ENCODE measurements at places on chromosomes 4 and X. TPM values are rescaled to one million over a fixed set of nuclear protein-coding genes. Genes with fewer than 3 reads are reported as not detected.

Gene SULT1B1
- polyA plus RNA-seq = 0.39 TPM

Gene HSFX4
- not detected for polyA plus RNA-seq

Gene ENPP6
- polyA plus RNA-seq = 7.2 TPM

Gene GPR143
- polyA plus RNA-seq = 8.7 TPM

Gene GPC3
- polyA plus RNA-seq = 52.5 TPM

Gene CT55
- not detected for polyA plus RNA-seq

Gene RAI2
- 18.3 TPM for polyA plus RNA-seq

Gene LEF1
- polyA plus RNA-seq = 5.1 TPM

GRCh38 chr4:153176938-153177337, 27.3 kb upstream of the TRIM2 start:
- DNase-seq = no peak

DNA sequence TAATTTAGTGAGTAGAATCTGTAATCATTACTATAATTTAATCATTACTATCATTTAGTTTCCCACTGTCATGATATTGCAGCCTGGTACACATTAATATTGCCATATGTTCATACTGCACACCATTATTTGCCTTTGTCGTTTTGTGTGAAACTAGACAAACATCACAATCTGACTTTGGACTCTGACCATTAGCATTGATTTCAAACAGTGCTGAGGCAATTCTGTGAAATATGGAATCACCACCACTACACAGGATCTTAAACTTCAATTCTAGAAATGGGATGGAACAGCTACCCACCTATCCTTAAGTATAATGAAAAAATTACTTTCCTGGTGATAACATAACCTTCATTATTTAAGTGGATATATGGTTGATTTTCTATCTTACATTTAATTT, 98.3 kb downstream of the SORBS2 start:
- DNase-seq = no peak

GRCh38 chr4:55159851-55160250, 34.5 kb upstream of the KDR start:
- DNase-seq = no peak

DNA sequence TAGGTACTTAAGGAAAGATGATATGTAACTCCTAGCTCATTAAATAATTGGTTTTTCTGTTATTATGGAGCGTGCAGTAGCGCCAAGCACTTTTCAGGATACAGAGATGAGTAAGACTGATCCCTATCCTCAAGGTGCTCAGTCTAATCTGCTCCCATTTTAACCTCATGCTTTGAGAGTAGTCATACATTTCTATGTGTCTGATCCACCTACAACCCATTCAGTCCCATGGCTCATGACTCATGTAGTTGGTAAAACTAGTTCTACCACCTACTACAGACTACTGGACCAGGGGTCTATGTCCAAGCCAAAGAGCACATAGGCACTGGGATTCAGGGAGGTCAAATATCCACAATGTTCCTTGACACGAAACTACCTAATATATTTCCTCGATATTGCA, 60.8 kb downstream of the TMEM154 start:
- DNase-seq = no peak

DNA sequence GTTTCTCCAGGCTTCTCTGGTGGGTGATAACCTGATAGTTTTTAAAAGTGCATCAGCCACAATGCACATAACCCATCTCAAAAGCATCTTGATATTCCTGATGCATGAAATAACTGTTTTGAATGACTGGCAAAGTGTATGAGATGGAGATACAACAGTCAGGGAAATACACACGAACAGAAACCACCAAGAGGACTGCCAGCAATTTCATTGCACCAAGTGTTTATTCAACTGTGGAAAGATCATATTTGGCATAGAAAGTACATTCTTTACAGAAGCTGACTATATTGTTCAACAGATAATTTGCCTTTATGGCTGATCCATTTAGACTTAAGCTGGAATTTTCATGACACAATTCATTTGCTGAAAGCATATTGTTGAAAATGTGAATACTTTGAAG, 139.5 kb downstream of the SLIT2 start:
- no peak for DNase-seq

GRCh38 chr4:173575482-173576152, 45.6 kb upstream of the HAND2 start:
- no peak for DNase-seq

DNA sequence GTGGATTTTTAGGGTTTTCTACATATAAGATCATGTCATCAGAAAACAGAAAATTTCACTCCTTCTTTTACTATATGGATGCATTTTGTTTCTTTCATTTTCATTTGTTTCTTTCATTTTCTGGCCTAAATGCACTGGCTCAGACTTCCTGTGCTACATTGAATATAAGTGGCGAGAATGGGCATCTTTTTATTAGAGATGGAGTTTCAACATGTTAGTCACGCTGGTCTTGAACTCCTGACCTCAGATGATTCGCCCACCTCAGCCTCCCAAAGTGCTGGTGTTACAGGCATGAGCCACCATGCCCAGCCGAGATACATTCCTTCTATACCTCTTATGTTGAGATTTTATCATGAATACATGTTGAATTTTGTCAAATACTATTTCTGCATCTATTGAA, 61.8 kb downstream of the BRWD3 start:
- DNase-seq = no peak

DNA sequence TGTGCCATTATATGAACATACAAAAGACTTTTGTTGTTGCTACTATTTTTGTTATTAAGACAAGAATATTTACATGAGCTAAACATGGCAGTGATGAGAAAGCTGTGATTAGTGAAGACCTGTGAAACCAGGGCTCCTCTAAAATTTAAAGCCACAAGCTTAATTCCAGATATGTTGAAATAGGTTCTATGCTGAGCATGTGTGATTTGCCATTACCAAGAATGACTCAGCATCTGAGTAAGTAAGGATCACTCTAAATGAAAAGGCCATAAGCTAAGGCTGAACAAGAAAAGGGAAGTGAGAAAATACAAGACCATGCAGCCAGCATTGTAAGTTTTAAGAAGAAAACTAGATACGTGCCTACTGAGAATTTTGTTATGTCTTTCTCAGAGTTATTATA, 75.9 kb upstream of the CAMK2D start:
- no peak for DNase-seq

DNA sequence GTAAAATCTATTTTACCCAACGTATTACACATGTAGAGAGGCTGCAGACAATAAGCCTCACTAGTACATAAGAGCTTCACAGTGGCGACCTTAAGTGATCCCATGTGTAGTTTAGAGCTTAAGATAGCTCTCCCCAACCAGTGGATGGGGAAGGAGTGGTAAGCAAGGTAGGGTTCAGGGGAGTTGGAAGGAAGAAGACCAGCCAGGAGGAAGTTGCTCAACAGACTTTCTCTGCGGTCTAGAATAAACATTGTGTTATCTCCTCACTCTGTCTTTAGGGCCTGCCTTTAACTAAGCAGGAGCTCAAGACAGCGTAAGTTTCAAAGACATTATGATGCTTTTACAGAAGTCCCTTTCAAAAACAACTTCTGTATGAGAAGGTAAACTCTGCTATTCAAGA, 16.8 kb downstream of the MEPE start:
- DNase-seq = no peak

DNA sequence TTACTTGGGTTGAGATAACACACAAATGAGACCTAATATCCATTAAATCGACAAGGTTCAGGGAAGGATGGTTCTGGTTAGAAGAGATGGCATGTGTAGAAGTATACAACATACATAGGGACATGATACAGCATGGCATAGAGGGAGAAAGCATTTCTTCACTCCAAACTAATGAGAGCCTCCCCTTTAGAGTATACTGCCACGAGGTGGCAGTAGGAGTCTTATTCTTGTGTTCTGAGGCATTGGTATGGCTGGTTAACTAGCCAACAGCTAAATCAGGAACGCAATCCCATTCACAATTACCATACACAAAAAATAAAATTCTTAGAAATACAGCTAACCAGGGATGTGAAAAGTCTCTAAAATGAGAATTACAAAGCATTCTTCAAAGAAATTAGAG, 29.1 kb upstream of the TRO start:
- DNase-seq = no peak

DNA sequence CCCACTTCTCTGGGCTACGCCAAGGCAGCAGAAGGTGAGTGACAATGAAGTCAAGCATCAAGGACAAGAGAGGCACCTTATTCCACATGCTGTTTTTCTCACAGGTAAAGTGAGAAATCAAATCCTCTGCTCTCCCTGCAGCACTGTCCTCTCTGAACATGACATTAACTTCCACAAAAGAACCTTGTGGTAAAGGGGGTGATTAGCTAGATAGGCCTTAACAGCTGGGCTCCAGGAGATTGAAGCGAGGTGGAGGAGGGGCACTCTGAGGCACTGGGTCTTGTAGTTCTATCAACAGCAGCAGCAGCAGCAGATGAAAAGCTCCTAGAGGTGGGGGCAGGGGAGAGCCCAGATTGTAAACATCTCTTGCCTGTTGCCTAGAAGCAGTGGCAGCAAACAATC, 96.8 kb upstream of the CXXC4 start:
- peak; percentile 60 for DNase-seq

DNA sequence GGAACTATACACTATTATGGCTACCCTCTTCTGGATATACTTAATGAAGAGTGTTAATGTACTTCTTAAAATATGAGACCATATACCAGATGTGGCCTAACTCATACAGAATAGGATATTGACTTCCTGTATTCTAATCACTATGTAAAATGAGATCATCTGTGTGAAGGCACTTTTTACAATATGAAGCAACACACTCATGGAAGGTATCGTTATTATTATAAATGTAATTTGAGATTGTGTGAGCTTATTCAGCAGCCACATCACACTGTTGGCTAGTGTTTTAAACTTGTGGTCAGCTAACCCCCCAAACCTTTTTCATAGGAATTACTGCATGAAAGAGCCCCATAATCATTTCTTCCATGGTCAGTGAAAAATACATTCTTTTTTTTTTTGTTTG, 281.8 kb upstream of the TEX13A start:
- no peak for DNase-seq

All from kidney (tissue), 22 donors.